Fibroblast of lung (primary cell): ENCODE measurements at places on chromosomes 1 and 21. TPM values are rescaled to one million over a fixed set of nuclear protein-coding genes. Genes with fewer than 3 reads are reported as not detected.

GRCh38 chr21:35206141-35207125 lies 157.3 kb upstream of the RUNX1 start:
- no peak overlapping the region for H3K4me3 ChIP-seq
- H3K36me3 ChIP-seq = no peaks in the 10 kb centered on the region
- H3K4me1 ChIP-seq = peaks cover 46% of the 10 kb centered on the region
- DNase-seq = no peak
- no peaks in the 10 kb centered on the region for H3K27me3 ChIP-seq
- H3K27ac ChIP-seq = peak overlapping the region; percentile 87

DNA sequence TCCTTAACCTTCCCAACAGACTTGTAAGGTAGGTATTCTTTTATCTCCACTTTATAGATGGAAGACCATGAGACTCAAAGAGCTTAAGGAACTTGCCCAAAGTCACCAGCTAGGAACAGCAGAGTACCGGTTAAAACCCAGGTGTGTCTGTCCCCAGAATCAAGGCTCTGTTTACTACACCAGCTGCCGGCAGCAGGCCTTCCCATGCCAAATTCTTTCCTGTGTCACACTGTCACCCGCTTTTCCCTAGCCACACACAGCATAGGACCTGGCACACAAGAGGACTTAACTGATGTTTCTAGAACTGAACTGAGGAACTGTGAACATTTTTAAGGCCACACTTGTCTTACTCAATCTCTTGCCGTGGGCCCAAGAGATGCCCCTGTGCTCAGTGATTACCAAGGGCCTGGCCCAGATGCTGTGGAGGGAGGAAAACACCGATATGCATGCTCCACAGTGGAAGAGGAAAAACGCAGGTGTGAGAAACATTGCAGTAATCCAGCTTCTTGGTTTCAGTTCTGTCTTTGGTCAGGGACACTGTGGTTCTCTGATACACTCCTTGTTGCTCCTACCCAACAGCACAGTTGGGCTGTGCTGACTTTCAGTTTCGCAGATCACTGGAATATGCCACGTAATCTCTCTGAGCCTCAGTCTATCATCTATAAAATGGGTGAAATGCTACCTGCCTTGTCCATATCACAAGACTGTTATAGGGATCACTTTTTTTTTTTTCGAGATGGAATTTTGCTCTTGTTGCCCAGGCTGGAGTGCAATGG lies 13.9 kb upstream of the LY9 start:
- no peak overlapping the region for H3K4me3 ChIP-seq
- no peaks in the 10 kb centered on the region for H3K4me1 ChIP-seq

The NOTCH2NLA gene
- 61.1 and 150 TPM in 2 replicates for total RNA-seq

The RBM8A gene
- total RNA-seq = 56.6 and 61.9 TPM in 2 replicates
